ENCODE measurements at places on chromosomes 1 and 21.

GRCh38 chr1:241459186-241459802 lies 60.3 kb downstream of the FH start:
- DNase-seq = no peak

DNA sequence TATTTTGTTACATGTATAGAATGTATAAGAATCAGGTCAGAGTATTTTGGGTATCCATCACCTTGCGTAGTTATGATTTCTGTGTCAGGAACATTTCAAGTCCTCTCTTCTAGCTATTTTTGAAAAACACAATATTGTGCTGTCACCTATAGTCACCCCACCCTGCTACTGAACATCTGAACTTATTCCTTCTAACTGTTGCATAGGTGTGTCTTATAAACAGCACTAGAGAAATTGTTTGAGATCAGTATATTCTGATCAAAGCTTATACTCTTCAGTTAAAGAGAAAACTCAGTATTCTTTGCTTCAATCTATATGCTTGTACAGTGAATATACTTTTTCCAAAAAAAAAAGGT lies 96.0 kb downstream of the ASH1L start:
- DNase-seq = no peak

GRCh38 chr1:179586107-179586823 lies 5.4 kb upstream of the TDRD5 start:
- no peak for DNase-seq

GRCh38 chr1:110130989-110131388 lies 18.7 kb downstream of the UBL4B start:
- DNase-seq = no peak

DNA sequence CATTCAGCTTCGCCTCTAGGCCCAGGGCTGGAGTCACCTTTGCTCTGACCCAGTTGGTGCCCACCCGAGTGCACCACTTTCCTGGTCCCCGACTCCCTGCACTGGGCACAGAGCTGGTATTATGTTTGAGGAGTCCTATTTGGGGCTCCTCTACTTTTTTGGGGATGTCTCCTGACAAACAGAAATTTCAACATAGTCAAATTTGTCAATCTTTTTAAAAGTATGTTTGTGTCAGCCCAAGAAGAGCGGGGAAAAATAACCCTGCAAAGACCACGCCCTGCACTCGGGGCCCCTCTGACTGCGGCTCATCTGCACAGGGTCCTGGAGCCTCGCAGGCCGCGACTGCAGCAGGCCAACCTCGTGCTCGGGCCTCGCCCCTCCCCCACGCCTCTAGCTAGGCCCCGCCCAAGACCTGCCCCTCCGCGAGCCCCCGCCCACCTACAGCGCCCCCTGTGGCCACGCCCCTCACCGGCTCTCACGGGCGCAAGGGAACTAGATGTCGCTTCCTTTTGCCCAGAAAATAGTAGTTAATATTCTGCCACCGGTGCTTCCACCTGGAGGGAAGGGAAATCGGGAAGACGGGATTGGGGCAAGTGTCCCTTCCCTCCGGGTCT lies 11.4 kb downstream of the FAM229A start:
- DNase-seq = peak; percentile 73

- DNase-seq = peak; percentile 25
Measured at GRCh38 chr1:29355375-29355774, 119.1 kb downstream of the PTPRU start.

DNA sequence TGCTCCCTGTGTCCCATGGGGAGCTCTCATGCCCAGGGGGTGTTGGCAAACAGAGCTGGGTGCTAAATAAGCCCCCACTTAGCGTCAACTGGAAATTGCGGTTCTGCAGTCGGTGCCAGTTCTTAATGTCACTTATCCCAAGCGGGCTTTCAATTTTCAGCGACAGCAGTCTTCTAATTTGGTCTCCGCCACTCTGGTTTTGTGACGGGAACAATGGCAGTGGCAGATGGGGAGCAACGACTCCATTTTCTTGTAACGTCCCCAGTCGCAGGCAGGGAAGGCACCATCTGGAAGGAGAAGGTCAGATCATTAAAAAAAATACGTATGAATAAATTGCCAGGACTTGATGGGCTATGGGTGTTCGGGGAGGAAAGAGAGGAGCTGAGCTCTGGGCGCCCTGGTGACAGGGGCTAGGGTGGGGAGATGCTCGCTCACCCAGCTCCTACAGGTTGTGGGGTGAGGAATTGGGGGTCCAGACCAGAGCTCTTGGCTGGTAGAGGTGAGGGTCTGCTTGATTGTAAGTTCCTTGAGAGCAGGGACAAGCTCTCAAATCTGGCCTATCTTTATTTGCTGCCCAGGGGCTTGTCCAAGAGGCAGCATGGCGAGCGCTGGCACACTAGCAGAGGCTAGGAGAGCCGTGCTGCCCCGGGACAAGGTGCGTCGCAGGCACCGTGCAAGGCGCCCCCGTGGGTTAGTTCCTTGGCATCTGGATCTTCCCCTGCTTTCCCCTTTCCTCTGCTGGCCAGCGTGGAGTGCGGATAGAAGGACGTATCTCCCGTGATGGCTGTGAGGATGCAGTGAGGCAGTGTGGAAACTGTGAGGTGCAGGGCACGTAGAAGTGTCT lies 105.8 kb downstream of the ARHGEF10L start:
- no peak for DNase-seq

DNA sequence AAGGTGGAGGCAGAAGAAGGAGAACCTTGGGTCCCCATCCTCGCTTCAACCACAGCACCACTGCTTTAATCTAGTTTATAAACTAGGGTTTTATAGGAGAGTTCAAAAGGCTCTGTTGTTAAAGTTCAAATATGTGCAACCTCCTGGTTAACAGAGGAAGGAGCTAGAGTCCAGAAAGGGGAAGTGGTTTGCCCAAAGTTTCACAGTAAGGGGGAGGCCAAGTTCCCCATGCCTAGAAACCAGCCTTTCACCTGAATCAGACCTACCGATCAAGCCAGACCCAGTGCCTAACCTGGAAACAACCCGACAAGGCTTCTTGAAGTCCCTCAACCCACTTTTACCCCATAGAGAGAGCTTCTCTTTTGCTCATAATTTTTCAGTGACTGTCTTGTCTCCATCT lies 106.5 kb downstream of the PLPP3 start:
- no peak for DNase-seq

DNA sequence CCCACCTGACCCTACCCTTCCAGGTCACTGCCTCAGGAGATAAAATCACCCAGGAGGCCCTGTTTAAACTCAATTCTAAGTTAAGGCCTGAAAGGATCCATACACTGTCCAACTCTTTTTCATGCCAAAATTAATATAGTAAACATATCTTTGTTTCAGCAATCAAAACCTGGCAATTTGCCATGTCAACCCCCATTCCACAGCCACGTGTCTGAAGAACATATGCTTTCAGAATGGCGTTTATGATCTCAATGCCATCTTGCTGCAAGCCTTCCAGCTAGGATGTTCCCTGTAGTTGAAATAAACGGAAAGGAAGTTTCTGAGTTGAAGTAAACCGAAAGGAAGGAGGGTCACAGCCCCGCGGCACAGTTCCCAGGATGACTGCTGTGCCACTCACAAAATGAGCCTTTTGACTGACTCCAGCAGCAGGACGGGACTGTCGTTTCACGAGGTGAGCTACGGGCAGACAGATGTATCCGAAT lies 472.0 kb downstream of the SMYD3 start:
- DNase-seq = no peak

GRCh38 chr1:192830595-192831246 lies 21.9 kb downstream of the RGS2 start:
- no peak for DNase-seq

DNA sequence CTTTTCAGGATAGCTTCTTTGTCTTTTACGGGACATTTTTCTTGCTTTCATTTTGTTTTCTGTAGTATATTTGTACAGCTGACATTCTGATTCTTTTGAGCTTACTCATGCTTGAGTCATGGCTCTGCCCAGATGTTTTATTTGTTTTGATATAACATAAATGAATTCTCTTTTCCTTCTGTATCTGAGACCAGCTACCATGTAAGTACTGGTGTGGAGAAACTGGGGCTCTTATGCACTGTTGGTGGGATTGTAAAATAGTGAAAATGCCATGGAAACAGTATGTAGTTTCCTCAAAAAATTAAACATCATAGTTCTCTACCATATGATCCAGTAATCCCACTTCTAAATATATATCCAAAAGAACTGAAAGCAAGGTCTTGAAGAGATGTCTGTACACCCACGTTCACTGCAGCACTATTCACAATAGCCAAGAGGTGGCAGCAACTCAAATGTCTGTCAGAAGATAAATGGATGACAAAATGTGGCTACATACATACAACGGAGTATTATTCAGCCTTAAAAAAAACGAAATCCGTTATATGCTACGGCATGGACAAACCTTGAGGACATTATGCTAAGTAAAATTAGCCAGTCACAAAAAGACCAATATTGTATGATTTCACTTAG lies 61.4 kb downstream of the EIF2B3 start:
- peak; percentile 56 for DNase-seq

- peak; percentile 2 for DNase-seq
Measured at GRCh38 chr1:107787299-107787698, 177.7 kb downstream of the VAV3 start.

GRCh38 chr1:184930232-184930631 lies 44.1 kb downstream of the NIBAN1 start:
- DNase-seq = no peak

- DNase-seq = no peak
Measured at GRCh38 chr1:229127301-229127700, 143.6 kb upstream of the RAB4A start.

GRCh38 chr1:24186711-24186992 lies 437 bp downstream of the IFNLR1 start:
- no peak for DNase-seq

GRCh38 chr1:25522031-25522655 lies 21.3 kb upstream of the LDLRAP1 start:
- DNase-seq = no peak

- no peak for DNase-seq
Measured at GRCh38 chr1:244235157-244235556, 184.1 kb downstream of the ZBTB18 start.

DNA sequence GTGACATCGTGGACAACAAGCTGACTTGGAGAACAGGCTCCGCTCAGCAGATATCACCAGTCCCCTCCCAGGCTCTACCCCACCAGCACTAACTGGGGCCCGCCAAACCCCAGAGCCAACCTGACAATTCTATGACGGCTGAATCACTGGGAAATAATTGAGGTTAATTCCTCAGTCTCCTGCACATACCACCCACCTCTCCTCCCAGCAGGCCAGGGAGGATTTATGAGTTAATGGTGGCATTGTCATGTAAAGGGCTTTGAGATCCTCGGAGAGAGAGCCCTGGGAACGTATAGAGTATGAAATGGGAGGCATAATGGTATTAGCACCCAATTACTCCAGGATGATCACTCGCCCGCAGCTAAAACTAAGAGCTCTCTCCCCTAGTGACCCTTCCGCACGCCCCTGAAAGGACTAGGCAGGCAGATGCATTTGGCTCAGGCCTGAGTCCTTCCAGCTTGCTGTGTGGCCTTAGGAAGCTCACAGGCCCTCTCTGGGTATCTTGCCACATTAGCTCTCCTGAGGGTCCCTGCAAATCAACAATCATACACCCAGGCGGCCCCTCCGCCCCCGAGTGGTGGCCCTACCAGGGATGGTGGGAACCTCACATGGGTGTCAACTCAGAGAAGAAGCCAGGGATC lies 27.3 kb upstream of the PAX7 start:
- no peak for DNase-seq

DNA sequence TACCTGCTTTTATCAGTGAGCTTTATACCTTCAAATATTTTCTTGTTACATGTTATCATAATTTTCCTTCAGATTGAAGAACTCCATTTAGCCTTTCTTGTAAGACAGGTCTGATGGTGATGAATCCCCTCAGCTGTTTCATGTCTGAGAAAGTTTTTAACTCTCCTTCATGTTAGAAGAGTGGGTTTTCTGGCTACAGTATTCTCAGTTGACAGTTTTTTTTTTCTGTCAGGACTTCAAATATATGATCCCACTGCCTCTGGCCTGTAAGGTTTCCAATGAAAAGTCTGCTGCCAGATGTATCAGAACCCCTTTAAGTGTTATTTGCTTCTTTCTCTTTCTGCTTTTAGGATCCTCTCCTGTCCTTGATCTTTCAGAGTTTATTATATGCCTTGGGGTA lies 248.2 kb downstream of the LBR start:
- no peak for DNase-seq

DNA sequence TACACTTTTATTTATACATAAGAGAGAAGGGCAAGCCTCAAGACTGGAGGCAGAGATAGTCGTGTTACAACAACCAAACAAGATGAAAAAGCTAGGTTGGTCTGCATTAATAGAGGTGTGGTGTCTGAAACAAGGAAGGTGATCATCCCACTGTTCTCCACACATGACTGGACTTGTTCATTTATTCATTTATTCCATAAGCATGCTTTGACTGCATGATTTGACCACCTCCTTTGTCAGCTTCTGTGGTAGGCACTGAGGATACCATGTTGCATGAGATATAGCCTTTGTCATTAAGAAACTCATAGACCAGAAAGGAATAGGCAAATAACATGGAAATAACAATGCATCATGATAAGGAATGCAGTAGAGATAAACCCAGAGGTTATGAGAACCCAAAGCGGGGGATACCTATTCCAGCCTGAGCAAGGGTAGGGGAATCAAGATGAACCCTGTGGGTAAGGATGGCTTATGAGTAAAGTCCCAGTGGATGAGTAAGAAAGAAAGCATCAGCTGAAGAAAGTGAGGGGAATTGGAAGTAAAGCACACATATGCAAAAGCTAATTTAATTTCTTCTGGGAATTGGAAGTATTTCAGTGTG lies 173.7 kb upstream of the FGGY start:
- no peak for DNase-seq

DNA sequence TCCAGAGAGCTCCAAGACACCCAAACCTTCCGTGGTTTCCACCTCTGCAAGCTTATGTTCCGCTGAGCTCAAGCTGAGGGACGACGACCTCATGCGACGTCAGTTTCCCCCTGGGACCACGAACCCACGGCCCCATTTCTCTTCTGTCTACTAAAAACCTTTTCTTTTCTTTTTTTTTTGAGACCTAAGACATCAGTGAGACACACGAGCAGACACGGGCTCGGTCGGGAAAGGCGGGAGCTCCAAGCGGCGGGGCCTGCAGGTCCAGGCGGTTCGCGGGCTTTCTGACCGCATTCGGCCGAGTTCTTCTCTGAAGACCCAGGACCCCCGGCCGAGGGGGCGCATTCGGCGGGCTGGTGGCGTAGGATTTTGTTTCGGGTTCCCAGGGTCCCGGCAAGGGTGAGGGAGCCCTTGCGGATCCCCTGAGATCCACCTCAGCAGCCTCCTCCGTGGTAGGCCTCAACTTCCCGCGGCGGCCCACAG lies 402 bp downstream of the C21orf58 start:
- DNase-seq = no peak

GRCh38 chr1:24426744-24427544 lies 11.3 kb downstream of the NIPAL3 start:
- DNase-seq = no peak

- no peak for DNase-seq
Measured at GRCh38 chr1:91383456-91383855, 21.2 kb downstream of the HFM1 start.
